ENCODE measurements at places on chromosomes 6 and 20.

GRCh38 chr20:10651227-10651990 lies 22.4 kb downstream of the JAG1 start:
- DNase-seq: no peak

DNA sequence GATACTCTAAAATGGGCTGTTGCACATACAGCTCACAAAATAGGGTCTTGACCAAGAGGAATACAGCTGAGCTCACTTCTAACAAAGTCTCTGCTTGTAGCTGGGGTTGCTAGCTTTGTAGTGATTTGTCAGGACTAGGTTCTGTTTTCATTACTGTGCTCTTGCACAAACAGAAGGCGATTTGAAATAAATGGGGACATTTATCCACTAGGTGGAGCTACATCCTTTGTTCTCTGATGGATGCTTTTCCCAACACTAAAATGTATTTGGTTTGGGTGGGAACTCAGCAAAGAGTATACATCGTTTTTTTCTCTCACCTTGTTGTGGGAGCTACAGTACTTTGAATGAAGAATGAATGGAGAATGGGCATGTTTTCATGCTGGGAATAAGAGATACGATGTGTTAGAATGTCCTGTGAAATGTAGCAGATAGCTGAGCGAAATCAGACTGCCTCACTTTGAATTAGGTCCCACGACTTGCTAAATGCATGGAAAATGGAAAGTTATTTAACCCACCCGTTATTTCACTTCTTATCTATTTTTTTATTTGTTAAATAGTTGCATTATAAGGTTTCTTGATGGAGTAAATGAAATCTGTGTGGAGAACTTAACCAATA lies 494.7 kb upstream of the MAP3K7 start:
- DNase-seq: peak; percentile 46

DNA sequence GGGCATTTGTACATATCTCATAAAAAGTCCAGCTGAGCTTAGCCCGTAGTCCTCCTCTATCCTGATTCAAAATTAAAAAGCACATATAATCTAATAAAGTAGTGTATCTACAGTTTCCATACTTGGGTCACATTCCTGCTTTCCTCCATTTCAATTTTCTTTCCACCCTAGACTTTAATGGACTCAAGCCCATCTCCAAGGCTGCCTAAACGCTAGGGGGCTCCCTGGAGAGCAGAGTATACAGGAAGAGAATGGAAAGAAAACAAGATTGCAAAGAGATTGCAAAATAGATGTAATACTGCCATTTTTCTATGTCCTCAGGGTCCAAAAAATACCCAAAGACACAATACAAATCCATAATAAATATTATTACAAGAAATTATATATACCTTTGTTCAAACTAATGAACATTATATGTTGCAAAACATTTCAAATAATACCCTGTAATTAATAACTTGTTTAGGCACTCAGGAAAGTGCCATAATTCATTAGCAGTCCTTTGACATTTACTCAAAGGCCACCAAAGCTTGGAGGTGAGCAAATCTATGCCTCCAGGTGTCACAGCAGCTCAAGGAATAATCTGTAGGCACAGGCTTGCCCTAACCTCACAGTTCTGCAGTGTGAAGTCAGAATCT lies 2.4 kb upstream of the MCM3 start:
- DNase-seq: peak; percentile 57

- DNase-seq: no peak
These were observed 693.6 kb upstream of the MAP3K7 start for GRCh38 chr6:91280494-91280830.

DNA sequence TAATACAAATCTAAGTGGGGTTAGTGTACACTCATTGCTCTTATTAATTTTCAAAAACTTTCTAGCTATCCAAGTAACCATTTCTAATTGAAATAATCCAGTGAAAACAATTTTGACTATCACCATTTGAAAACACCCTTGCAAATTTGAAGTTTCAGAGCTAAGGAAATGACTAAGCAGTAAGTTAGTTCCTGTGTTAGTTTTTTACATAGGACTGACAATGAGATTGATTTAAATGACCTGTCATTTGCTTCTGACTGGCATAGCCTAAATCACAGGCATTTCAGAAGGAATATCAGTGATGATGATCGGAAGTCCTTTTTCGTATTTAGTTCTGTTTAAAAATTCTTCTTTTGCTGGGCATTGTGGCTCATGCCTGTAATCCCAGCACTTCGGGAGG lies 27.0 kb downstream of the STK4 start:
- no peak for DNase-seq

GRCh38 chr20:59817846-59818615 lies 115.4 kb downstream of the SYCP2 start:
- DNase-seq: peak; percentile 5

- DNase-seq: no peak
These were observed 235.1 kb upstream of the ZNF217 start for GRCh38 chr20:53828682-53829254.

GRCh38 chr6:132612449-132613108 lies 11.5 kb downstream of the TAAR2 start:
- no peak for DNase-seq

DNA sequence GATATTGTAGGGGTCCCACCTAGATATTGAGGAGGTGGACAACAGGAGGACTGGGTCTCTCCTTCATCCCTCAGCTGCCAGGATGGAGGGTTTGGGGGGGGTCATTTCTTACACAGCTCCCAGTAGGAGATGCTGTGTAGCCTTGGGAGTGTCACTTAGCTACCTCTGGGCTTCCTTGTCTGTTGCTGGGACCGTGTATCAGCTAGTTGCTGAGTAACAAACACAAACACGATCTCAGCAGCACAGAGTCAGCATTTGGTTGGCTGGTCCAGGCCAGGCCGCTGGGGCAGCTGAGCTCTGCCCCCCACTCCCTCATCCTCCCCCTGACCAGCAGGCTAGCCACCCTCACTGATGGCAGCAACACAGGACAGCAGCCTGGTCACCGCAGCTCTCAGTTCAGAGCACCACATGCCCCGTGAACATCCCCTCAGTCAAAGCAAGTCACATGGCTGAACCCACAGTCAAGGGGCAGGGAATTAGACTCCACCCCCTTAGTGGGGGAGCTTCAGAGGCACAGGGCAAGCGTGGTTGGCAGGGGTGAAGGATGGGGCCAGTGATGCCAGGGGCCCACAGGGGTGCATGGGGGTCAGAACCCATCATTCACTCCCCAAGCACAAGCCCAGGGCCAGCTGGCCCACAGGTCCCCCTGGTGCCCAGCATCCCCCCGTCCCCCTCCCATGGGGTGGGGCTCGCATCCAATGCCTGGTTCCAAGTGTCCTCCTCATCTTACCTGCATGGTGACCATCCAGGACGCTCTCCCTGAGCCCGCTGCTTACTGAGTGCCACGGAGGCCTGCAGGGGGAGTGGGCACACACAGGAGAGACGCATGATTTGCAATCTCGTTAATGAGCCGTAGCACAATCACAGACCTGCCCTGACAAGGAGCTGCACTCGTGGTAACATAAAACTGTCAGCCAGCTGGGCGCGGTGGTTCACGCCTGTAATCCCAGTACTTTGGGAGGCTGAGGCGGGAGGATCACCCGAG lies 112.4 kb downstream of the TAF4 start:
- no peak for DNase-seq

- no peak for DNase-seq
These were observed 312.6 kb downstream of the CLIC5 start for GRCh38 chr6:45702849-45703739.

- no peak for DNase-seq
These were observed 23.0 kb downstream of the PACRG start for GRCh38 chr6:162750776-162751175.
